ENCODE measurements at places on chromosomes 7 and 10. TPM values are rescaled to one million over a fixed set of nuclear protein-coding genes. Genes with fewer than 3 reads are reported as not detected.

DNA sequence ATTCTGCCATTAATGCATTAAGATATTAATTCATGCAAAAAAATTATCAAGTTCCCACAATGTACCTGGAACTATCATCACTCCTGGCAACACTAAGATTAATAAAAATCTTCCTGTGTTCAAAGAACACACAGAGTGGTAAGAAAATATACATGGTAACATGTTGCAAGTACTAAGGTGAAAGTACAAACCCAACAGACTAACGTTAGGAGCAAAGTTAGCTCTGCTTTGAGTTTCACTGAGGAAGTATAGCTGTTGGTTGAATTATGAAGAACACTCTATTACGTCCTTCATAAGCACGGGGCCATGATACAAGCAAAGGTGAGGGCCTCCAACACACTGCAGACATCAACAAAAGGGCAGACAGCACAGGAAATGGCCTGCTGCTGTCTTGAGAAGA is 5.8 kb downstream of the ZNF33B start:
- no peaks in the 10 kb centered on the region for H3K27me3 ChIP-seq
- H3K36me3 ChIP-seq: peaks cover 41% of the 10 kb centered on the region
- no peak overlapping the region for H3K27ac ChIP-seq
- H3K4me1 ChIP-seq: peaks cover 16% of the 10 kb centered on the region
- DNase-seq: no peak

DNA sequence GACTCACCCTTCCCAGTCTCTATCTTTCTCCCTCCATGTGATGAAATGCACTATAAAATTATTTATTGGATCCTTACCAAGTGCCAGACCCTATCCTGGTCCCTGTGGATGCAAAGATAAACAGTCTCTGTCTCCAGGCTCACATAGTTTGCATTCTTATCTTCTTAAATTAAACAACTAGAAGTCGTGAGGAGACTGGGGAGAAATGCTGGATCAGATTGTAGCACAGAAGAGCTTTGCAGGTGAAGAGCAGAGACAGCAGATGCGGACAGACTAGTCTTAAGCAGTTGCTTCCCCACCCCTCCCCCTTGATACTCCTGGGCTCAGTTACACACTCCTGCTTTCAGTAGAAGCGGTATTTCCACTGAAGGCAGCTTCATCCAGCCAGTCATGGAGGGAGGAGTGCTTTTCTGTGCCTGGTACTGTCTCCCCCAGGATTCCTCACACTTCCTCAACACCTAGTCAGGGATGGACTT is 20.8 kb upstream of the CDK1 start:
- no peak overlapping the region for H3K27ac ChIP-seq
- DNase-seq: no peak
- H3K4me3 ChIP-seq: no peak overlapping the region
- no peaks in the 10 kb centered on the region for H3K27me3 ChIP-seq

DNA sequence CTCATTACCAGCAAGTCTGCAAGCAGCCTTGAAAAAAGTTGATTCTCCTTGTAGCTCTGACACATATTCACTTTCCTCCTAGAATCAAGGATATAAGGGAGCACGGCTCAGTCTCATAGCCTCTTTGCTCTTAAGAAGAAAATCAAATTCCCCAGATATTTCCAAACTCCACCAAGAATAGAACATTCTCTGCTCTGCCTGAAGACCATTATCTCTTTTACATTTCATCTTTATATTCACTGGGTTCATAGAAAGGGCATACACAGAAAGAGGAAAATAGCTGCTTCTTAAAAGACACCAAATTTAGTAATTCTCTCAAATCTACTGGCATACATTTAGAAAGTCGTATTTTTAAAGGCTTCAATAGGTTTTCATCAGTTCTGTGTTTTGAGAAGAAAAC is 92.0 kb downstream of the HPSE2 start:
- no peak overlapping the region for H3K27ac ChIP-seq
- no peak overlapping the region for H3K4me3 ChIP-seq
- DNase-seq: no peak
- H3K36me3 ChIP-seq: no peaks in the 10 kb centered on the region
- H3K4me1 ChIP-seq: no peaks in the 10 kb centered on the region

- peaks cover 12% of the 10 kb centered on the region for H3K4me1 ChIP-seq
- DNase-seq: no peak
- H3K4me3 ChIP-seq: no peak overlapping the region
- H3K27me3 ChIP-seq: no peaks in the 10 kb centered on the region
- H3K36me3 ChIP-seq: no peaks in the 10 kb centered on the region
- H3K27ac ChIP-seq: no peak overlapping the region
These were observed 1.7 kb downstream of the LRGUK start for GRCh38 chr7:134128829-134129228.

- H3K27ac ChIP-seq: no peak overlapping the region
- no peaks in the 10 kb centered on the region for H3K4me1 ChIP-seq
- DNase-seq: no peak
- H3K36me3 ChIP-seq: no peaks in the 10 kb centered on the region
These were observed 19.1 kb downstream of the PLPP4 start for GRCh38 chr10:120475844-120476791.

DNA sequence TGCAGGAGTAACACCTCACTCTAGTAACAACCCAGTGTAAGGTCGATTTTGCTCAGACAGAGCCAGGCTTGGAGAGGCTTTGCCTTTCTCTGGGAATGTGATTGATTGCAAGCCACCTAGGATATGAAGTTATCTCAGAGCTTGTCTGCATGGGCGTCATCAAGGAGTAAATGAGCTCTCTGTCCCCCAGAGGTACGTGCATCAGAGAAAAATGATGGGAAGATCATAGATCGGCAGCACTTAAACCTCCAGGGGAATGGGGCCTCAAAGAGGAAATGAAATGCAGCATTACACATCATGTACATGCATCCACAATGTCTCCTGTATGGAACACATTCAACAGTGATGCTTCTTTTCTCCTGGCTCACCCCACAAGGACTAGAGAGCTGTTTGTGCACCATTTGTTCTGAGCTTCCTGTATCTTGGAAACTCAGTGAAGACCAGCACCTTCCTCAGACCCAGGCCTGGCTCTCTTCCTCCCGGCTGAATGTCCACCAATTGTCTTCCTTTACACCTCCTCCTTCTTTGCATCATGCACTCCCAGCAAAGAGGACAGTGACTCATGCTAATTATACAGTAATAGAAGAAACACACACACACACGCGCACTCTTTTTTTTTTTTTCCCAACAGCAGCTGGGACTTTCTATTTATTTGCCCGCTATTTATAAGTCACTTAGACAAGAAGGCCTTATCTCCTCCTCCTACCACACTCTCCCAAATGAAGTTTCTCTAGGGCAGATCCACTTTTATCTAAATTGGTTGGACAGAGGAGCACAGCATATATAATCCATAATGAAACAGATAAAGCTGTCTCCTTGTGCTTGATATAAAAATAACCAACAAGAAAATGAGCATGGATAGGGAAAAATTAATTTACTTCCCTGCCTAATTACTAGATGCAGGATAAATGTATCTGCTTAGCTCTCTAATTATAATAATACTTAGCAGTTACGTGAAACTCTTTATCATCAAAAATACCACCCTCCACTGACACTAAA is 990.7 kb downstream of the CCSER2 start:
- H3K36me3 ChIP-seq: no peaks in the 10 kb centered on the region
- H3K4me3 ChIP-seq: no peak overlapping the region
- DNase-seq: no peak
- no peak overlapping the region for H3K27ac ChIP-seq

GRCh38 chr7:16204953-16205352 is 216.4 kb downstream of the CRPPA start:
- H3K27me3 ChIP-seq: no peaks in the 10 kb centered on the region
- no peak for DNase-seq
- no peaks in the 10 kb centered on the region for H3K4me1 ChIP-seq
- H3K36me3 ChIP-seq: no peaks in the 10 kb centered on the region

- no peaks in the 10 kb centered on the region for H3K4me1 ChIP-seq
- H3K4me3 ChIP-seq: no peak overlapping the region
- no peak overlapping the region for H3K27ac ChIP-seq
- no peaks in the 10 kb centered on the region for H3K36me3 ChIP-seq
These were observed 53.8 kb downstream of the CTBP2 start for GRCh38 chr10:125106586-125106985.

- no peaks in the 10 kb centered on the region for H3K27me3 ChIP-seq
- no peaks in the 10 kb centered on the region for H3K4me1 ChIP-seq
- no peak overlapping the region for H3K27ac ChIP-seq
These were observed 60.1 kb downstream of the ERCC6 start for GRCh38 chr10:49478819-49479218.

DNA sequence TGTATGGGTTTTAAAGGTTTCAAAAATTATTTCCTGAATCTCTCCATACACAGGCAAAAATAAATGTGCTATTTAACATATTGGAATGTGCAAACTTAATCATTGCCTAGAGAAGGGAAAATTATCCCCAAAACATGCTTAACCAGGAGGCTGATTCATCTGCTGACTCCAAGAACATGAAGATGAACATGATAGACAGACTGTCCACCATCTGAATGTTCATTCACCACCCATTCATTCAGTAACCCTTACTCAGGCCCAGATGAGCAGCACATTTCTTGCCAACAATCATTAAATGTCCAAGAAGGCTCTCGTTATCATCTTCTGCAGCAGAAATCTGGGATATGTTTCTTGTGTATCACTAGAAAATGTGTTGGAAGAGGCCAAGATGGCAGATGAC is 110.6 kb downstream of the PPP1R9A start:
- no peak overlapping the region for H3K27ac ChIP-seq
- no peaks in the 10 kb centered on the region for H3K36me3 ChIP-seq
- H3K4me3 ChIP-seq: no peak overlapping the region
- H3K27me3 ChIP-seq: no peaks in the 10 kb centered on the region
- no peak for DNase-seq

DNA sequence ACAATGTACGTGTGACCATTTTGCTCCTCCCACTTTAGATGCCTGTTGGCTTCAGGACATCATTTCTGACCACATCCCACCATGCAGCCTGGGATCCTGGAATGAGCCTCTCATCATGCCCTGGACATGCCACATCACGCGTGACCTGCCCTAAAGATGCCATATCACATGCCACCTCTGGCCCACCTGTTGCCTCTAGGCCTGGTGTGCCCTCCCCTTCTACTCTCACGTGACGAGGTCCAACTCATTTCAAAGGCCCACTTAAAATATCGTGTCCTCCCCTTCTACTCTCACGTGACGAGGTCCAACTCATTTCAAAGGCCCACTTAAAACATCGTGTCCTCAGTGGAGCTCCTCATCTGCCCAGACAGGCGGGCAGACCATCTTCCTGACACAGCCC is 254.9 kb downstream of the TEX36 start:
- no peaks in the 10 kb centered on the region for H3K36me3 ChIP-seq
- no peak for DNase-seq
- no peaks in the 10 kb centered on the region for H3K27me3 ChIP-seq
- no peaks in the 10 kb centered on the region for H3K4me1 ChIP-seq
- H3K4me3 ChIP-seq: no peak overlapping the region

GRCh38 chr7:105454921-105455320 is 66.2 kb upstream of the SRPK2 start:
- no peaks in the 10 kb centered on the region for H3K27me3 ChIP-seq
- peaks cover 2% of the 10 kb centered on the region for H3K4me1 ChIP-seq
- no peak overlapping the region for H3K4me3 ChIP-seq
- peaks cover 5% of the 10 kb centered on the region for H3K36me3 ChIP-seq
- DNase-seq: no peak
- H3K27ac ChIP-seq: no peak overlapping the region

- H3K36me3 ChIP-seq: no peaks in the 10 kb centered on the region
- no peaks in the 10 kb centered on the region for H3K4me1 ChIP-seq
- H3K4me3 ChIP-seq: no peak overlapping the region
- no peak for DNase-seq
- H3K27me3 ChIP-seq: no peaks in the 10 kb centered on the region
These were observed 48.1 kb downstream of the MYO3A start for GRCh38 chr10:25982107-25982506.

GRCh38 chr7:2687338-2687869 is 598 bp upstream of the AMZ1 start:
- H3K4me3 ChIP-seq: no peak overlapping the region
- peaks cover 12% of the 10 kb centered on the region for H3K4me1 ChIP-seq
- no peak overlapping the region for H3K27ac ChIP-seq
- DNase-seq: no peak
- H3K27me3 ChIP-seq: peaks cover 24% of the 10 kb centered on the region

DNA sequence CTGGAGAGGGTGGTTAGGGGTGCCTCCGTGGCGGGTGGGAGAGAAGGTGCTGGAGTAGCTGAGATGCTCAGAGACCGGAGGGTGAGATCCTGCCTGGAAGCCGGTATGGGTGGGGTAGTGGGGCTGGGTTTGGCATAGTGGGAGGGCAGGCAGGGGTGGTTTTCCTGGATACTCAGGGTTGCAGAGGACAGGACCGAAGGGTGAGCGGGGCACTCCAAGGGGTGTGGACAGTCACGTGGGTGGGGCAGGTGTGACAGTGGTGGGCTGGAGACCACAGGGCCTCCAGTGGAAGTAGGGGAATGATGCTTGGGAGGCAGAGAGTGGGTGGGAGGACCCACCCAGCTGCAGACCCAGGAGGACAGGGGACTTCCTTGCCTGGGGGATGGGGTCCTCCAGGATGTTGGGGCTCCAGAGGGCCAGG is 1.9 kb downstream of the SCART1 start:
- H3K4me1 ChIP-seq: peaks cover 3% of the 10 kb centered on the region
- H3K36me3 ChIP-seq: no peaks in the 10 kb centered on the region
- no peaks in the 10 kb centered on the region for H3K27me3 ChIP-seq
- H3K4me3 ChIP-seq: no peak overlapping the region
- no peak for DNase-seq

DNA sequence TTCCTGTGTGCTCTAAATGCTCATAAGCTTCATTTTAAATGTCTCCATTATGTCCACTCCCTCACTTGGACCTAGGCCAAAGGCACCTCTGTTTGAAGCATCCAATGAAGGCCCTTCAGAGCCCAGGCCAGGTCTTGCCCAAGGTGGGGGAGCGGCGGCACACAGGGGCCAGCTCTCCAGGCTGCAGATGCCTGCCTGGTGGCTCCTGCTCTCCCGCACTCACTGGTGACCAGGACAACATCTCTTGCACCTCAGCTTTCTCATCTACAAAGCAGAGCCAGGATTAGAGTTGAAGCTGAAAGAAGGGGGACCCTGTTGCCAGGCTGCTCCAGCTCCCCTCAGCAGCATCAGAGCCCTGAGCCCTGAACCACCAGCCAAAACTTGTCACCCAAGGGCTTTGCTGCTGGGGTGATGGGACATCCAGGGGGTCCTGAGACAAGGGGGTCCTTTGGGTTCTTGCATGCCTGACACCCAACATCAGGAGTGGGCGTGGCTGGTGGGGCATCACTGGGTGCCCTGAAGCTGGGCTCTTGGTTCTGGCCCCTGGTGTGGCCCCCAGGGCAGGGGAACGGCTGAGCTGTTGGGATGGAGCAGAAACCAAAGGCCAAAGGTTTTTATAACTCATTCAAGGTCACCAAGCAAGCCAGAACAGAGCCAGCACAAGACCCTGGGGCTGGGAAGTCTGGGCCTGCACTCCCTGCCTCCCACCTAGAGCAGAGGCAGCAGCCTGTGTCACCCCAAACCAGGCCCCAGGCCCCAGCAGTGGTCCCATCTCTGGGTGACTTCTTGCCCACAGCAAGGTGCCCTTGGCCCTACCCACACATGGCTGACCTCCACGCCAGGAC is 1.2 kb downstream of the NACAD start:
- H3K4me3 ChIP-seq: no peak overlapping the region
- peaks cover 10% of the 10 kb centered on the region for H3K4me1 ChIP-seq
- H3K27ac ChIP-seq: no peak overlapping the region
- H3K27me3 ChIP-seq: peaks cover 11% of the 10 kb centered on the region
- DNase-seq: no peak

Gene WDR86
- 6.2 TPM for total RNA-seq

Gene RBP4
- not detected for total RNA-seq

Gene ACSM6
- not detected for total RNA-seq

Gene DRGX
- total RNA-seq: not detected

Gene NPFFR1
- total RNA-seq: 0.03 TPM

Gene GLI3
- total RNA-seq: 0.28 TPM

Gene ZNF746
- total RNA-seq: 28.4 TPM

Gene LIPF
- total RNA-seq: not detected

Gene C10orf62
- not detected for total RNA-seq

Gene MDFIC
- 25.9 TPM for total RNA-seq

Gene DPYSL4
- total RNA-seq: 0.96 TPM
